SJSA1 (cell line): ENCODE measurements at places on chromosomes 7 and 10.

DNA sequence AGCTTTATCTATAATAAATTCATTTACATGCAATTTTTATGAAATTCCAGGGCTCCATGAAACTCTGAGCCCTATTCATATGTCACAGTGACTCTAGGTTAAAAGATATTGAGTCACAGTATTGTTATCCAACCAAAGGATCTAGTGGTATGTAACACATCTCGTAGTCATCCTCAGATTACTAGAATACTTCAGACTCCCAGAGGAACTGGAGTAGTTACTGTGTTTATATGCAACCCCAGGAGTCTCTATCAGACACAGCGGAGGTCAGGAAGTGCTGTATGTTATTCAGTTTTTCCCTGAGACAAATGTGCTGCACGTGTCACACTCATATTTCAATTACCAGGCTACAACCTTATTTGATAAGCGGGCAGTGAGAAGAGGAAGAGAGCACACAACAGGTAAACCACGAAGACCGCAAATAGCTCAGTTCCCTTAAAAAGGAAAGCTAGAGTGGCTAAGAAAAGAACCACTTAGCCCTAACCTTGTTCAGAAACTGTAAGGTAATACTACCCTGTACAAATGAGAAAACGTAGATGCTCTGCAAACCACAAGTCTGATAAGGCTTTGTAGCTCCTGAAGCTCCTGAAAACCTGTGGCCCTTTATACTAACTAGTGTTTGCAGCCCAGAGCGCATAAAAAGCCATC is 114.0 kb upstream of the CNTNAP2 start:
- DNase-seq = no peak

GRCh38 chr10:17001961-17002749 is 127.5 kb downstream of the CUBN start:
- DNase-seq = no peak

GRCh38 chr10:124658591-124659242 is 85.5 kb downstream of the FAM53B start:
- DNase-seq = no peak

- no peak for DNase-seq
Measured at GRCh38 chr10:64036321-64036930, 515.2 kb downstream of the REEP3 start.

GRCh38 chr7:35253460-35253709 is 515 bp downstream of the TBX20 start:
- DNase-seq = peak; percentile 46

- DNase-seq = no peak
Measured at GRCh38 chr10:80691441-80691840, 153.7 kb downstream of the SH2D4B start.

- no peak for DNase-seq
Measured at GRCh38 chr10:118955951-118956801, 73.3 kb upstream of the NANOS1 start.

- DNase-seq = no peak
Measured at GRCh38 chr10:22159180-22159579, 58.6 kb downstream of the EBLN1 start.
